ENCODE measurements at places on chromosomes 11 and 22.

DNA sequence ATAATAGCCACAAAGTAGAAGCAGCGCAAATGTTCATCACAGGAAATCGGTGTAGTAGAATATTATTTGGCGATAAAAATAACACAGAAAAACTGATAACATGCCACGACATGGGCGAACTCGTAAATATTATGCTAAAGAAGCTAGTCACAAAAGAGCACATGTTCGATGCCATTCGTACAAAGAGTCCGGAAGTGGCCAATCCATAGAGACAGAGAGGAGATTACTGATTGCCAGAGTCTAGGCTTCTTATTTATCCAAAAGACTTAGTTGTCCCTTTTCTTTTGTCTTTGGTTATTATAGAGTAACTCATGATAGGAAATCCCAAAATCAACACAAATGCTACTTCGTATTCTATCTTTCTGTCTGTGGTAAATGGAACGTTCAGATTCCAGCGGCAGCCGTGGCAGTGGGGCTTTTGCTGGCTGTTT is 56.5 kb downstream of the MED15 start:
- no peak for DNase-seq

DNA sequence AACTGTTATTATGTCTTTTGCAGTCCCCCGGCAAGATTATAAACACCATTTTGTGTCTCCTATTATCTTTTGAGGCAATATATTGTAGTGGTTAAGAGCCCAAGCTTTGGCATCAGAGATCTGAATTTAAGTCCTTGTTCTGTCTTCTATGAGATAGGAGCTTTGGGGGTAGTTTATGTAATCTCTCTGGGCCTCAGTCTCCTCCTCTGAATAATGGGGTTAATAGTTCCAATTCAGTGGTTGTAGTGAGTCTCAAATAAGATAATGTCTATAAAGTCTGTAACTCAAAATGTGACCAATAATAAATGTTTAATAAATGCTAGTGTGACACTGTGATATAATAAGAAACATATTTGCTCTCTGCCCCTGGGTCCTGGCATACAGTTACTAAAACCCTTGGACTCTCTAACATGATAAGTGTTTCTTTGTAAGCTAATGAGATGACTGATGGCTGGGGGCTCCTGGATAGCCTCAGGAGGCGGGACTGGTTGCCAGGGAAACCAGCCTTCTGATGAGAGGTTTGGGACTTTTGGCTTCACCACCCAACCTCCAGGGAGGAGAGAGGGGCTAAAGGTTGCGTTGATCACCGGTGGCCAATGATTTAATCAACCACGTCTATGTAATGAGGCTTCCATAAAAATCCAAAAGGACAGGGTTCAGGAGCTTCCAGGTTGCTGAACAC is 183.4 kb upstream of the MTMR2 start:
- DNase-seq: no peak

- no peak for DNase-seq
Observed at GRCh38 chr11:43685440-43685839, 4.9 kb downstream of the HSD17B12 start.

DNA sequence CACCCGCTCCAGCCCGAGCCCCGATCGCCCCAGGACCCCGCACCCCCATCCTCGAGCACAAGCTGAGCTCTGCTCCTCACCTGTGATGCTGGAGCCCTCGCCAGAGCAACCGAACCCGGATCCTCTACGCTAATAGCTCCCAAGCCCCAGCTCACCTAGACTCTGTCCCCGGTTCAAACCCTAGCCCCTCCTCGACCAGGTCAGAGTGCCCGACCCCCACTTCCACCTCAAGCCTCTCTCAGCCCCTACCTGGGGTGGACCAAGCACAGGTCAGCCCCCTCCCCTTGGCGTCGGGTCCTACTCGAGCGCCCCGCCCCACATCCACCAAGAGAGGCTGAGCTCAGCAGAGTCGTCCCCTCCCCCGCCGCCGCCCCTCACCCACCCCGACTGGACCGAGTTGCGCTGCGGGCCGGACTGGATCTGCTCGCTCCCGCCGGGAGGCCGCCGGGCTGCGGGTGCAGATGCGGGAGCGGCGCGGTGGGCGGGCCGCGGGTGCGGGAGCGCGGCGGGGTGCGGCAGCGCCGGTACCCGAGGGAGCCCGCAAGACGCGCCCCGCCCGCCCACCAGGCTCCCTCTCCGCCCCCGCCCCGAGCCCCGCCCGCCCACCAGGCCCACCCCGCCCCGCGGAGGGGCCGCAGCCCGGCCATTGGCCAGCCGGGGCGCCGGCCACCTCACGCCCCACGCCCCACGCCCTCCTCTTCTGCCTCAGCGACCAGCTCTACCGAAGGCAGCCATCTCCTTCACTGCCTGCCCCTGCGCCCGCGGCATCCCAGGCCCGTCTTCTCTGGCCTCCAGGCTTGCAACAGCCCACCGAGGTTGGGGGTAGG is 577 bp upstream of the DKK3 start:
- no peak for DNase-seq

All from stimulated activated CD4-positive, alpha-beta T cell treated with anti-CD3 and anti-CD28 coated beads, Interleukin-12 subunit alpha, Interleukin-12 subunit beta, amount 100 ng/mL, for 48 hours (primary cell).